ENCODE measurements at places on chromosomes 11 and 22.

DNA sequence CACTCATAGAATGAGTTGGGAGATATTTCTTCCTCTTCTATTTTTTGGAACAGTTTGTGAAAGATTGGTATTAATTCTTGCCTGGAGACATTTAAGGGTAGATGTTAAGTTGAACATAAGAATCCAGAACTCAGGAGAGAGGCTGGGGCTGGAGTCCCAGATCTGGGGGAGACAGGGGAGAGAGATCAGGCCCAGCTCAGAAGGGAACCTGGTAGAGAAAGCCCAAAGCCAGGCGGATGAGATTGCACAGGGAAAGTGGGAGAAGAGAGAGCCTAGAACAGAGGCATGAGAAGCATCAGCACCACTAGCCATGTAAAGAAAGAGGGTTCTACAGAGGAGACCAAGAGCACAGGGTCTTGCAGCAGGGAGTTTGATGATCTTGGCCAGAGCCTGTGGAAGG, 13.0 kb upstream of the GNAZ start:
- DNase-seq = no peak

DNA sequence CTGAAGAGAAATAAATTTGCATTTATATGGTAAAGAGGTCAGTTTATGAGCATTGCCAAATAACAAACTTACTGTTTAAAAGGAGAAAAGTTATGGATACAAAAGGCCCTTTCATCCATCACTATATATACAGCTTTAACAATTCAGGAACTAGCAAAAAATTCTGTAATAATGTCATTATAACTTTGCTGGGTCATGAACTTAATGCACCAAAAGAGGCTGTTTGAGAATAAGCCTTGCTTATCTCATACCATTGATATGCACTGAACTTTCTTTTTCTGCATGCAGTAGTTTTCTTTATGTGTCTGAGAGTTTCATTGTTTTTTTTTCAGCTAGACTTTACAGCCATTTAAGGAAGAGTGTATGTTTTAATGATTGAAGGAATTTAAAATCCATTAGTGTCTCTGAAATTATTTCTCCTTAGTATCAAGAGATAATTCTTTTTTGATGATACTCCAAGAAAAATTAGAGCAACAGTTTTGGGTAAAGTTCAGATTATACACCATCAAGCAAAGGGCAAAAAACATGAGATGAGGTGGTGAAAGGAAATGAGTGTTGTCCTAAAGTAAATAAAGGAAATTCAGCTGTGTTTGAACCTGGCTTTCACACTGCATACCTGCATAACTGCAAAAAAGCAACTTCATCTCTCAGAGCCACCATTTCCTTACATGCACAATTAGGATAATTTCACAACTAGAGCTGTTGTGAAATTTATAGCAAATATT, 188.2 kb upstream of the ANO3 start:
- DNase-seq = no peak

DNA sequence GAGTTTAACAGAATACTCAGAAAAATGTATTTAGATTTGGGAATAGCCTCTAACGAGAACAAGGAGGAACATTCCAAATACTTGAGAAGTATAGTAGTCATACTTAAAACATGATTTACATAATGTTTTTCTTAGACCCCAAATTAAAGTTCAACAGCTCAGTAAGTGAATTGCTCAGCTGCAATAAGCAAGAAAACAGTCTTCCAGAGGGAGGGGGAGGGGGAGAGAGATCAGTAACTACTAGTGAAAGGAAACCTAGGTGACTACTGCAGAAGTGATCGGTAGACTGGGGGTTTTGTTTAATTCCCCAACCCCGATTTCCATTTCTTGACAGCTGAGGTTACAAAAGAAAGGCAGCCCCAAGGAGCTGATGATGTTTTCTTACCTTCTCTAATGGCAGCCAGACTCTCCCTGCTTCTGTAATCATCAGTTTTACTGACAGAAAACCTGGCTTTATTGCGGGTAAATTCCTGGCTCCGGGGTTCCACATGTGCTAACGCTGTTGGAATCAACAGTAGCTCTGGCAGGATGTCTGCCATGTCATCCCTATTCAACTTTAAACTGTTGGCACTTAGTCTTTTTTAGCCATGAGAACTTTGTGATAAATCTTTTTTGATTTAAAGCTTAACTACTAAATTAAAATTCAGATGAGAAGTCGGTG, 82.4 kb upstream of the BIRC3 start:
- no peak for DNase-seq

DNA sequence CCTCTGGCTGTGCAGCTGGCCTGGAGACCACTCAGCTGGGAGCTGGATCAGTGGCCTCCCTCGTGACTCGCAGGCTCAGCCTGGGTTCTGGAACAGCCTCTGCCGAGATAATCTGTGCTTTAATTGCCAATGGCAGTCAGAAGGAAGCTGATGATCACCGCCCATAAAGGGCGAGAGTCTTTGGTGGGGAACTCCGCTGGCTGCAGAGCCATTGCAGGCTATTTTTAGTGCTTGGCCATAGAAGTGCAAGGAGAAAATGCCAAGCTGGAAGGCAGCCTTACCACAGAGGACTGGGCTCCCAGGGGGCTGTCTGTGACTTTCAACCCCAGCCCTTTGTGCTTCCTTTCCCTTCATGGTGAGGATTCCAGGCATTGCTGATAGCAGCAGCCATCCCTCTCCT, 62.2 kb upstream of the TENM4 start:
- DNase-seq = no peak

All from mammary epithelial cell (primary cell).